ENCODE measurements at places on chromosomes 1 and 21. TPM values are rescaled to one million over a fixed set of nuclear protein-coding genes. Genes with fewer than 3 reads are reported as not detected.

Gene KCNK2
- not detected for total RNA-seq

DNA sequence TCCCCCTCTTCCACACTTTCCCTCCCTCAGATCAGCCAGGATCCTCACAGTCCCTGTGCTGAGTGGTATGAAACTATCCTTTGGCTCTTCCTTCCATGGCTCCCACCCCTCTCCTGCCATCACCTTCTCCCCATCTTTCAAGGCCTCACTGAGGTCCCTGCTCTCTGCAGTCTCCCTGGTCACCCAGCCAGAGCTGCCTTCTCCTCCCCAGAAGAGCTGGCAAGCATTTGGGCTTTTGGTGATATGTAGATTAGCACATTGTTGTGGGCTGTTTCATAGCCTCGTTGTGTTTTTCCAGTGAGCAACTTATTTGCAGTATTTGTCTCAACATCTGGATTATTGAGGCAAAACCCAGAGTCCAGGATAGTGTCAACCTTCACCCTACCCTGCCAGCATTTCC is 2.2 kb downstream of the CSF1 start:
- no peaks in the 10 kb centered on the region for H3K27me3 ChIP-seq
- H3K27ac ChIP-seq, result peak overlapping the region; percentile 89
- DNase-seq, result no peak

DNA sequence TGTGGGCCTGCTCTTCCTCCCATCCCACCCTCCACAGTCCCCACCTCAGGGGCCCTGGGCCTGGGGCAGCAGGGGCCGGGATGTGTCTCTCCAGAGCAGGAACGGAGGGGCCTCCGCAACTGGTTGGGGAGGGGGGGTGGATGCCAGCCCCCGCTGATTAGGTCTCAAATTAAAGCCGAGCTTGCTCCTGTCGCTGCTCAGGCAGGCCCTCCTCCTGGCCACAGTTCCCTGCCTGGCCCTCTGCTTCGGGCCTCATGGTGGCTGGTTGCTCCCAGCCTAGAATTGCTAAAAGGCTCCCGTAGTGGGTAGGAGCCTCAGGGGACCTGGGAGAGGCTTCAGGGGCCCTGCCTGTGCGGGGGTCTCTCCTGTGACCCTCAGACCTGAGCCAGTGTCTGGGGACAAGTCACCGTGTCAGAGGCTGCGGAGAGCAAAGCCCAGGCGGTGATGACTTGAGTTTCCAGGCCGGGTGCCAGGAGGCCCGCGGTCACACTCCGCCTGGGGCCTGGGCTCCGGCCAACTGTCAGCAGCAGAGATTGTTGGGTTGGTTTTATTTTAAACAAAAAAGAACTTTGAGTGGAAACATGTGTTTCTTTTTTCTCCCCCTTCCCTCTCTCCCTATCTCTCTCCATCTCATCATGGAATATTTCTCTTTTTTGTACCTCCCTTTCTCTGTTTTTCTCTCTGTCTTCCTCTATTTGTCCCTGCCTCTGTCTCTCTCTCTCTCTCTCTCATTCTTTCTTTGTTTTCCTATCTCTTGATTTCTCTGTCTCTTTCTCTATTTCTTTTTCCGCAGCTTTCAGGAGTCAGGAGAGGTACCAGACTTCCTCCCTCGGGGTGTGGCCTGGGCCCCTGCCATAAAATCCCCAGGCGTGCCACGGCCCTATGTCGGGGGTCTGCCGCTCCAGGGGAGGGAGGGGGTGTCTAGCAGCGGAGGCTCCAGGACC is 20.0 kb upstream of the EPHA2 start:
- H3K36me3 ChIP-seq, result no peaks in the 10 kb centered on the region
- no peak overlapping the region for H3K27ac ChIP-seq
- peaks cover 6% of the 10 kb centered on the region for H3K27me3 ChIP-seq
- no peak for DNase-seq

- no peak overlapping the region for H3K27ac ChIP-seq
- no peaks in the 10 kb centered on the region for H3K27me3 ChIP-seq
- H3K4me3 ChIP-seq, result no peak overlapping the region
- H3K4me1 ChIP-seq, result peaks cover 31% of the 10 kb centered on the region
- peaks cover 12% of the 10 kb centered on the region for H3K36me3 ChIP-seq
- no peak for DNase-seq
Measured at GRCh38 chr1:28974432-28974831, 60.1 kb downstream of the EPB41 start.

Gene EXOSC10
- total RNA-seq, result 65.8 TPM

DNA sequence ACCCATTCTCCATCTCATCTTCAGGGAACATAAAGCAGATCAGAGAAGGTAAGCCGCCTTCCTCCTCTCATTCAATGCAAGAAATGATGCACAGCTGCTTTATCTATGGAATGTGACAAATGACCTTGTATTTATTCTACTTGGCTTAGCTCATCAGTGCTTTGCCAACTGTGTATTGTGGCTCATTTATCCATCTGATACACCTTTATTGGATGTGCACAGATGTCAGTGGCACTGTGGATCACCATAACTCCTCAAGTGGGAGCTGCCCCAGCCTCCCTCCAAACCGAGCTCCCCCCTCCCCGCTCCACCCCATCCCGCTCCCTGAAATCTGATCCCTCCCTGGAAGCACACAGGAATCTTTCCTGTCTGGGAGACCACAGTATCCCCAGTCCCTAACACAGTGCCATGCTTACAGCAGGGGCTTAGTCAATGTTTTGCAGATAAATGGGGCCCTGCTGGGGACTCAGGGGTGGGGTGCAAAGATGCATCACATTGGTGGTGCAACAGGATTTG is 156.0 kb upstream of the RAB4A start:
- no peaks in the 10 kb centered on the region for H3K4me1 ChIP-seq
- DNase-seq, result no peak
- no peak overlapping the region for H3K27ac ChIP-seq
- no peak overlapping the region for H3K4me3 ChIP-seq

DNA sequence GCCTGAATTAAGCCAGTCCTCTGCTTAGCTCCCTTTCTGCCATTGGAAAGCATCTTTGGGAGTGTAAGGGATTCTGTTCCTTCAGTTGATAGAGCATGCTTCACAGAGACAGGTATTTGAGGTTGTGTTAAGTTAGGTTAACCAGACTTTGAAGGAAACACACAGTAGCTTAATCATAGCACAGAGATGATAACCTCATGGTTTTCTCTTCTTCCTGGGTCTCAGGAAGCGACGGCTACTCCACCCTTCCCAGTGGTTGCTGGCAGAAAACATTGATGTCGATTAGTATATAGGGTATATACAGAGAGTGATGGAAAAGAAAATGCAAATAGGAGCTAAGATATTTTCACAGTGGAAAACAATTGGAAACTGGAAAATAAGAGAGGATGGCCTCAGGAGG is 42.0 kb downstream of the S1PR1 start:
- peaks cover 85% of the 10 kb centered on the region for H3K4me1 ChIP-seq
- no peaks in the 10 kb centered on the region for H3K27me3 ChIP-seq
- peaks cover 14% of the 10 kb centered on the region for H3K36me3 ChIP-seq

DNA sequence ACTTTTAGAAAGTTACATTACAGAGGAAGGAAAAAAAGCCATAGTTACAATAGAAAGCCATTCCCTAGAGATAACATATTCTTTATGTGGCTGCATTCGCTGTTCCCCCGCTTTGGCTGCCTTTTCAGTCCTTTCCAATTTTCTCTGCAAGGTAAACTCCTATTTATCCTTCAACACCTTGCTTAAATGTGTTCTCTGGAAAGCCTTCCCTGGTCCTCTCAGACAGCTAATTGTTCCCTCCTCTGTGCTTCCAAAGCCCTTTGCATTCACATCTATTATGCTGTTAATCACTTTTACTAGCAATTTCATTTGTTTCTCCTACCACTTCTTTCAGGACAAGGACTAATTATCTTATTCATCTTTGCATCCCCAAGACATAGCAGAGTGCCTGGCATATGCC is 1.6 kb downstream of the PHC2 start:
- H3K27ac ChIP-seq, result no peak overlapping the region
- no peaks in the 10 kb centered on the region for H3K36me3 ChIP-seq
